NCI-H1930 (cell line): ENCODE measurements at places on chromosomes 16 and 17.

DNA sequence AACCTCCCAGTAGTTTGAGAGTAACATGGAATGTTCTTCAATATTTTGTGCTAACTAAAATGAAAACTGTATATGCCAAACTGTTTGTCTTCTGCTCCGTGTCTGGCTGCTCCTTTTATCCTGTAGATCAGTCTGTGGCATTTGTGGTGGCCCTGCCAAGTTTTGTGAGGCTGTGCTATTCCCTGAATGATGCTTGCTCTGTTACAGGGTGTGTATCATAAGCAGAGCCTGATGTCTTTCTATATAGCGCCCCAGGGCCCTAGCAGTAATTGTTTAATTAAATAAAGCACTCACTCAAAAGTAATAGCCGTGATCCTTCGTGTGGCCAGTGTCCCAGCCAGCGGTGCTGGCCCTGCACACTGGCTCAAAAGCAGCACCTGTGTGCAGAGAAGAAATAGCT, 27.8 kb upstream of the NAT9 start:
- no peak for DNase-seq

- DNase-seq, result no peak
Observed at GRCh38 chr17:77783991-77784820, 174.3 kb upstream of the TNRC6C start.

DNA sequence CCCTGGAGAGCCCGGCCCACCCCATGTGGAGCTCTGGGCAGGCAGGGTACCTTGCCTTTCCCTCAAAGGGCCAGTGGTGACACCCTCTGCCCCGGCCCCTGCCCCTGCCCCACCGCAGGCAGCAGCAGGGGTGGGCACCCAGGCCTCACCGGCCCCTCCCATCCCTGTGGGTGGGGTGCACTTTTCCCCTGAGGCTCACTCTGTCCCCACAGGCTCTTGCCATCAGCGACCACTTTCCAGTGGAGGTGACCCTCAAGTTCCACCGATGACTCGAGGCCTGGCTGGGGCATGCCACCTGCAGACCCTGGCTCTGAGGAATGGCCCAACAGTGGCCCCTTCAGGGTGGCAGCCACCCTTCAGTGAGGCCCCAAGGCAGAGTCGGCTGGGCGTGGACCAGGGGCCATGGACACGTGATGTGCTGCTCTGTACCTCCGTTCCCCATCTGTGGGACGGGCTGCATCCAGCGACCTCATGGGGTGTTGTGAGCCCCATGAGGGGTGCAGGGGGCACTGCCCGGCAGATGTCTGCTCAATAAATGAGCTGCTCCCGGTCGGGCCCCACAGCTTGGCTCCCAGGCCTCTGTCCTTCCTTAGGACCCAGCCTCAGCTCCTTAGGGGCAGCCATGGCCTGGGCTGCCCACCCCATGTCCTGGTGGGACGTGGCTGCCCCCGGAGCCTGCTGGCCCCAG, 2.0 kb downstream of the DNASE1L2 start:
- DNase-seq, result no peak

DNA sequence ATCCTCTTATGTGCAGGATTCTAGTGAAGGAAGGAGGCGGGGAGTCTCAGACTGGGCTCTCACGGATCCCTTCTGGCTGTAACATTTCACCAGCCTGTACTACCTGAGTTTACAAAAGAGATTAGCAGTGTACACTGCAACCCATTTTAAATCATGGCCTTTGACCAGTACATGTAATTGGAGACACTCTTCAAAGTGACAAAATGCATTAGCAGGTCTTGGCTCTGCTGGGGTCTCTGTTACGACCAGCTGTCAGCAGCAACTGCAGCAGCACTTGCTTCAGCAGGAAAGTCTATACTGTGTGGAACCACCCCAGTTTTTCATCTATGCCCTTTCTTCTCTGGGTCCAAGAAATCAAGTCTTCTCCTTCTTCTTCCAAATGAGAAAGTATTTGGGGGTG, 322.8 kb upstream of the ASIC2 start:
- DNase-seq, result no peak

- no peak for DNase-seq
Observed at GRCh38 chr17:80195671-80196529, 24.2 kb downstream of the SGSH start.

DNA sequence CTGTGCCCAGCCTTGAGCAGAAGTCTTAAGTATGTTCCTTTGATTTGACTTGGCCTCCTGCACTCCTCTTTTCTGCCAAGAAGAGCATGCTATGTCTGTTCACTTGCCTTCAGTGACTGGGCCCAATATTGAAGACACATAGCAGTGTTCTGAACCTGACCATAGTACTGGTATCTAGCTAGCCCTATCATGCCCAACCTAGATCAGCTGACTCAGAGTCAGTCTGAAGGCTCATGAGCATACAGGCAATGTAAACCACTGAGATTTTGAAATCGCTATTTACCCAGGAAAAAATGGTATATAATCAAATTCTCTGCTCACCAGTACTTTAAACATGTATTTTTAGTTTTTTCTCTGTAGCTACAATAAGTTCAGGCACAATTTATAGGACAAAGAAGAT, 129.4 kb downstream of the TANC2 start:
- no peak for DNase-seq

- no peak for DNase-seq
Observed at GRCh38 chr16:88416686-88417085, 33.9 kb downstream of the ZNF469 start.

DNA sequence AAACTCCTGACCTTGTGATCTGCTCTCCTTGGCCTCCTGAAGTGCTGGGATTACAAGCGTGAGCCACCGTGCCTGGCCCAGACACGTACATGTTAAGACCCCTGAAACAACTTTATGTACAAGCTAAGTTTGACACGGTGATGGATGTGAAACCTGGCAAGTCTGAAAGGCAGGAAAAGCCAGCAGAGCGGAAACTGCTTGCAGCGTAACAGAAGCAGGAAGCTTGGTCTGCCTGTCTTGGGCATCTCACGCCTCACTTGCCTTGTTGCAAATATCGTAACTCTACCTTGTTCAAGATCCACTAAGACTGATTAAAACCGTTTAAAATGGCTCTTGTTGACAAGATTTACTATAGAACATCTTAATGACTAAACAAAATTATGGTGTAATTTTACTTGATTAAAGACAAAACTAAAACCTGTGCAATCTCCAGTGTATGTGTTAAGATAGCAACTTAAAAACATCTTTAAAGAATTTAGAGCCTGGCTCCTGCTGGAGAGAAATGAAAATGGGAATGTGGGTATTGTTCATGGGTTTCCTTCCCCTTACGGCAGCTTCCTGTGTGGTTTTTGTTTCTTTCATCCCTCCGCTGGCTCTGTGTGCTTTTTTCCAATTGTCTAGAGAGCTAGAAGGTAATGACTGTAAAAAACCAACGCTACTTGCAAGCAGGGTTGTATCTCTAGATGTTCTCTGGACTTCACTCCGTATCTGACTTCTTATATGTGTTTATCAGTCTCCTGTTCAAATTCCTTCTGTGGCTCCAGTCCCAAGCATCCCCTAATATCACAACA, 477.6 kb downstream of the XYLT1 start:
- no peak for DNase-seq

DNA sequence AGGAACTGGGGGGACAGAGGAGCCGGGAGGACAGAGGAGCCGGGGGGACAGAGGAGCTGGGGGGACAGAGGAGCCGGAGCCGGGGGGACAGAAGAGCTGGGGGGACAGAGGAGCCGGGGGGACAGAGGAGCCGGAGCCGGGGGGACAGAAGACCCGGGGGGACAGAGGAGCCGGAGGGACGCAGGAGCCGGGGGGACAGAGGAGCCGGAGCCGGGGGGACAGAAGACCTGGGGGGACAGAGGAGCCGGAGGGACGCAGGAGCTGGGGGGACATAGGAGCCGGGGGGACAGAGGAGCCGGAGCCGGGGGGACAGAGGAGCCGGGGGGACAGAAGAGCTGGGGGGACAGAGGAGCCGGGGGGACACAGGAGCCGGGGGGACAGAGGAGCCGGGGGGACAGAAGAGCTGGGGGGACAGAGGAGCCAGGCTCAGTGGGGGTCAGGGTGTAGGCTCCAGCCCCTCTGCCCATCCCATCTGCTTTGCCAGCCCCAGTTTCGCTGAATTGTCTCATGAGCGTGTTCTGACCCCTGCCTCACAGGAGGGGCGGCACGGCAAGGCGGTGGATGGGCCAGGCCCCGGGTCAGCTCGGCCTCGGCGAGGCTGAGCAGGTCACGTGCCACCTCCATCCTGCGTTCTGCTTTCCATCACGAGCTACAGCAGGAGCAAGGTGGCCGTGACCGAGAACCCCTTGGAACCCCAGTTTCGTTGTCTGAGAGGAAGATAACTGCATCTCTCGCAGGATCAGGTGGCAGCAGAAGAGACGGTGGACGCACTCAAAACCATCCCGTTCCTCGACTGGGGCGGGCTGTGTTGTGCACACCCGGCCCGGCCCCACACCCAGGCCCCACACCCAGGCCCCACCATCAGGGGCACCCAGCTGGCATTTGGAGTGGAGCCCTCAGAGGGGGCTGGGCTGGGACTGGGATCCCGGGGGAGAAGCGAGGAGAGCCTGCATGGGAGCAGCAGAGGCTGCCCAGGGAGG, 26.1 kb upstream of the CBFA2T3 start:
- no peak for DNase-seq

DNA sequence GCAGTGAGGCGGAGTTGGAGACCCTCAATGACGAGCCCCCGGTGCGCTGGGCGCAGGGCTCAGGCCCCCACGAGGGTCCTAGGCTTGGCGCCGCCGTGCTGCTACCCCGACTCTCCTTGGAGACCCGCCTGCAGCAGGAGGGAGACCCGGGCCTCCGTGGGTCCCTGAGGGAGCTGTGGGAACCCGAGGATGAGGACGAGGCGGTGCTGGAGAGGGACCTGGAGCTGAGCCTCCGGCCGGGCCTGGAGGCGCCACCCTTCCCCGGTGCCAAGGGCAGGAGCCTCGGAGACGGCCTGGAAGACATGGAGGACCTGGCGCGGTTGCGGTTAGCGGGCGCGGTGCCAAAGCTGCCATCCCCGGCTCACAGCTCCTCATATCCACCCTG, 2.3 kb downstream of the MYO15B start:
- no peak for DNase-seq

GRCh38 chr16:35391328-35391727, 1931.9 kb downstream of the TP53TG3F start:
- peak; percentile 75 for DNase-seq

GRCh38 chr16:56909527-56909979, 22.4 kb upstream of the HERPUD1 start:
- no peak for DNase-seq

GRCh38 chr17:44093231-44093900, 22.8 kb downstream of the G6PC3 start:
- no peak for DNase-seq

DNA sequence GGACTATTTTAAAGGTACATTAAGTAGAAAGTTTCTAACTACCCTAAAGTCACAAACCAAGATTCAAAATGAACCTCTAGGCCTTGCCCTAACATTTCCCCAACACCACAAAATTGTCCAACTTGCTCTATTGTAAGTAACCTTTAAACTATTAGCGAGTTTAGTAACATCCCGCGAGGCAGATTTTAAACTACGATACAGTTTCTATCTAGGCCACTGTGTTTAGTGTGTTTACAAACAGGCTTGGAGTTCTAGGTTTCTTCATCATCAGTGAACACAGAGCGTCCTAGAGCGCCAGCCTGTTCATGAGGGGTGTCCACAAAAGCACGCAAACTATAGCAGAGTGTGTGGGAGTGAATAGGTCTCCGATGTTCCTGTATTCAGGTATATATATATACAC, 51.8 kb downstream of the EMP2 start:
- DNase-seq, result no peak

DNA sequence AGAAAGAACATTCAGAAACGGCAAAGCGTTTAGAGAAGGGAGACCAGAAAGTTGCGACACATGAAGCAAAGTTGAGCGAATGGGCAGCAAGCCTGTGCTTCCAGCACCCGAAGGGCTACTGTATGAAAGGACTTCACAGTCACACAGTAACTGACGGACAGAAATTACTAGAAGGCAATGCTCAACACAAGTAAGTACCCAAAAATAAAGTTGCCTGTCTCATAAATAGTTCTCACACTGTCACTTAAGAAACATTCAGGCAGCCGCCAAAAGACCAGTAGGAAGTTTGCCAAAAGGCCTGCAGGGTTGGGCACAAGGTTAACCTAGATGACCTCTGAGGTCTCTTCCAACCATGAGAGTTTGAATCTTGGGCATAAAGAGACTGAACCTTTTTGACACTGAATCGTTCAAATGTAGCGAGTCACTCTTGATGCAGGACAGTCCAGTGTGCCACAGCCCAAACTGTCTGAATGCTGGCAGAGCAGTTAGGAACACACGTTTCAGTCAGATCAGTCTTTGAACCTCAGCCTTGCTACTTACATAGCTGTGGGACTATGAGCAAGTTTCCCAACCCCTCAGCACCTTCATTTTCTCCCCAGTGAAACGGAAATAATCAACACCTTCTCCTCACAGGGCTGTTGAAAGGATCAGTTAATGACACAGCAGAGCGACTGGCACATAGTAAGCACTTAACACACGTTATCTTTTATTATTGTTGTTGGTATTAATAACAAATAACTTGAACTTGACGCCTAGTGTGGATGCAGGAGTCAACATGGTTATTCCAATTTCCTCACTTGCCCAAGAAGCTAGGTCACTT, 10.4 kb downstream of the NCBP3 start:
- DNase-seq, result no peak
